Activated CD4-positive, alpha-beta T cell treated with anti-CD3 and anti-CD28 coated beads, Interleukin-2, amount 10 ng/mL, durations not matched to agents 24 days and 14 days (primary cell): ENCODE measurements at places on chromosomes 4 and X. TPM values are rescaled to one million over a fixed set of nuclear protein-coding genes. Genes with fewer than 3 reads are reported as not detected.

EDNRA gene
- total RNA-seq, result not detected in 2 replicates

ADH1B gene
- total RNA-seq, result not detected in 2 replicates

DNA sequence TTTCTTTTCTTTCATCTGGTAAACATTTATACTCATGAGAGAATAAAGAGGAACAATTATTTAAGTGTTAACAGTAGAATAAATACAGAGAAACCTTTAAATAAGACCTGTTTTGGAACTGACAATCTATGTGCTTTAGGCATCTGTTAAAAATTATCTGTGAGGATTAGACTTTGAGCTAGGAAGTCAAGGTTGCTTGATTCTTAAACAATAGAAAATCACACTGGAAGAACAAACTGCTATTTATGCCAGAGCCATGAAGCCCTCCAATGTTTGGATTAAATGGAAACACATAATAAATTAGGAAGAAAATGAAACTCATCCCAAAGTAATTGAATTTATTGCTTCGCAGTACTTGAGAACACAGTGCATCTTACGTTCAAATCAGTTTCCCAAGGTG is 207.2 kb upstream of the NPY2R start:
- DNase-seq, result no peak
- H3K27ac ChIP-seq, result no peak overlapping the region
- no peaks in the 10 kb centered on the region for H3K36me3 ChIP-seq
- no peaks in the 10 kb centered on the region for H3K27me3 ChIP-seq

USP17L15 gene
- total RNA-seq, result 0.14 TPM in 1 of 2 replicates, not detected in the other

CITED1 gene
- total RNA-seq, result not detected in 2 replicates

DNA sequence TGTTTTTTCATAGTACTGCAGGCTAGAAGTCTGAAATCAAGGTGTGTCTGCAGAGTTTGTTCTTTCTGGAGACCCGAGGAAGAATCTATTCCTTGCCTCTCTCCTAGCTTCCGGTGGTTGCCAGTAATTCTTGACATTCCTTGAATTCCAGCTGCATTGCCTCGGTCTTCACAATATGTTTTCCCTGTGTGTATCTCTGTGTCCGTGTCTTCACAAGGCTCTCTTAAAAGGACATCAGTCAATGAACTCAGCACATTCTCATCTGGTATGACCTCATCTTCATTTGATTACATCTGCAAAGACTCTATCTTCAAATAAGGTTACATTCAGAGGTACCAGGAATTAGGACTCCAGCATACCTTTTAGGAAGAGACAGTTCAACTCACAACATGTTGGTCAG is 163.4 kb downstream of the BANK1 start:
- no peaks in the 10 kb centered on the region for H3K27me3 ChIP-seq
- H3K27ac ChIP-seq, result no peak overlapping the region
- no peak for DNase-seq
- no peak overlapping the region for H3K4me3 ChIP-seq
- H3K36me3 ChIP-seq, result no peaks in the 10 kb centered on the region

EPGN gene
- not detected in 2 replicates for total RNA-seq

- H3K4me3 ChIP-seq, result no peak overlapping the region
- no peaks in the 10 kb centered on the region for H3K36me3 ChIP-seq
- no peaks in the 10 kb centered on the region for H3K4me1 ChIP-seq
- no peak for DNase-seq
- no peak overlapping the region for H3K27ac ChIP-seq
Observed at GRCh38 chrX:105265093-105265492, 44.6 kb upstream of the TEX13A start.

SMIM31 gene
- total RNA-seq, result not detected in 2 replicates

PNMA6F gene
- total RNA-seq, result not detected in 2 replicates

GRCh38 chr4:99437723-99438404 is 2.7 kb upstream of the ADH7 start:
- peaks cover 3% of the 10 kb centered on the region for H3K27me3 ChIP-seq
- H3K36me3 ChIP-seq, result no peaks in the 10 kb centered on the region
- H3K4me1 ChIP-seq, result no peaks in the 10 kb centered on the region

PLS3 gene
- 5.1 and 6.5 TPM in 2 replicates for total RNA-seq

ZNF674 gene
- total RNA-seq, result 2.1 and 2.6 TPM in 2 replicates

DNA sequence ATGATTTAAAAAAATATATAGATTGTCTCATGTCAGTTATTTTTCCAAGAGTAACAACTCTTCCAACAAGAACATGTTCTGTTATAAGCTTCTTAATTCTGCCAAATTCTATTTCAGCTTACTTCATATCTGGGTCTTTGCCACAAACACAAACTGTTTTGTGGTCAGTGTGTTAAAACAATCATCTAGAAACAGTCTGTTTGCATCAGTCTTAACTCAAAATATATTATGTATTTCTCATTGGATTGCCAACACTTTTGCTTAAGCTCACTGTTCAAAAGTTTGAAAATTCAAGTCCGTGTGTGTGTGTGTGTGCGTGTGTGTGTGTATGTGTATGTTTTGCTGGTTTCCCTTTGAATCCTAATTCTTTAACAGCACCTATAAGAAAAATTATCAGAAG is 752.3 kb upstream of the NDST4 start:
- H3K27ac ChIP-seq, result no peak overlapping the region
- H3K4me1 ChIP-seq, result no peaks in the 10 kb centered on the region
- no peaks in the 10 kb centered on the region for H3K36me3 ChIP-seq
- no peaks in the 10 kb centered on the region for H3K27me3 ChIP-seq
- DNase-seq, result no peak

- H3K27me3 ChIP-seq, result no peaks in the 10 kb centered on the region
- H3K36me3 ChIP-seq, result no peaks in the 10 kb centered on the region
- H3K27ac ChIP-seq, result no peak overlapping the region
- no peak for DNase-seq
- no peaks in the 10 kb centered on the region for H3K4me1 ChIP-seq
Observed at GRCh38 chr4:162461952-162462351, 298.2 kb upstream of the FSTL5 start.

DNA sequence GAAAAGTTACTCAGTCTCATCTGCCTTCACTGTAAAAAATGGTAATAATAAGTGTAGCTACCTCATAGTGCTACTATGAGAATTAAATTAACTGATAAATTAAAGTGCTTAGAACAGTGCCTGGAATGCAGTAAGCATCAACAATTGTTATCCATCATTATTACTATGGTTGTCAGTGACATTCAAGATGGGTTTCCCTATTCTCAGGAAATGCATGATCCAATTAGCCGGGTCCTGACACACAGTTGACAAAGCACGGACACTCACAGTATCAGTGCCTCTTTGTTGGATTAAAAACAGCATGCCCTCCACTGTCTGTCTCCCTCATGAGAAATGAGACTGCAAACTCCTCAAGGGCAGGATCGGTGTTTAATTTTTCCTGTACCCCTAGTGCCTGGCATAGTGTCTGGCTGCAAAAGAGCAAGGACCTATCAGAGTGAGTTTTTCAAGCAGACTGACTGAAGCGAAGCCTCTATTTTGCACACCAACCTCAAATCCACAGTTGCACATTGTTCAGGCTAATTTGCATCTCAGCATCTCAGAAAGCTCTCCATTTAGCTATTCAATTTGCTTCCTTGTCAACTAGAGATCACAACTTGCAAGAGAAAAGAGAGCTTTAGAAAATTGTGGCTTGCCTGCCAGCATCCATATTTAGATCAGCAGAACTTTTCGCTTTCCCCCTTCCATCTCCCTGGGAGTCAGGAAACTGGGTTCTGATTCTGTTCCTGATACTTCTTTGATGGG is 122.9 kb downstream of the LDB2 start:
- no peaks in the 10 kb centered on the region for H3K4me1 ChIP-seq
- no peaks in the 10 kb centered on the region for H3K36me3 ChIP-seq
- no peak overlapping the region for H3K27ac ChIP-seq
- DNase-seq, result no peak
- H3K4me3 ChIP-seq, result no peak overlapping the region
- H3K27me3 ChIP-seq, result no peaks in the 10 kb centered on the region

DNA sequence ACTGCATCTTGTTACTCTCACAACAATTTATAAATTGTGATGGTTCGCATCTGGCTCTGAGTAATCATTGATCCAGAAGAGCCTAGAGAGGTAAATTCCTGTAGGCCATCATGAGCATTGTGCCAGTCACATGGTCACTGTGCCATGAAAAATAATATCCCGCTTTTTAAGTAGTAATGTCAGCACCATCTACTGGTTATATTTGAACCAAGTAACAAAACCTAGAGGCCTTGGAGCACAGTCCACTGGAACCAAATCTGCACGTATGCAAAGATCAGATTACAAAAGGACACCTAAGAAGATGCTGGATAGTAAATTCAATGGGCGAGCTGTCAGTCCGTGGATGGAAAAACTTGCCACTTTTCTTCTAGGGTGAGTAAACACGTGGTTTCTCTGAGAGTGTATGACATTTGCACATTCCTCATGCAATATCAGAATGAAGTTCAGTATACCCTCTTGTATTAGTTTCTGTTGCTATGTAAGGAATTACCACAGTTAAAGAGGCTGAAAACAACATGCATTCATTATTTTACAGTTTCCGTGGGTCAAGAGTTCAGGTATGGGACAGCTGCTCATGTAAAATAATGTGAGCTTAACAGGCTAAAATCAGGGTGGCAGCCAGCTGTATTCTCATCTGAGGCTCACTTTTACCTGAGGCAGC is 26.8 kb downstream of the FAM114A1 start:
- no peaks in the 10 kb centered on the region for H3K27me3 ChIP-seq
- H3K36me3 ChIP-seq, result no peaks in the 10 kb centered on the region
- peak overlapping the region; percentile 14 for H3K27ac ChIP-seq
- no peak overlapping the region for H3K4me3 ChIP-seq
- H3K4me1 ChIP-seq, result peaks cover 33% of the 10 kb centered on the region
- no peak for DNase-seq

SPANXN4 gene
- total RNA-seq, result not detected in 2 replicates

DNA sequence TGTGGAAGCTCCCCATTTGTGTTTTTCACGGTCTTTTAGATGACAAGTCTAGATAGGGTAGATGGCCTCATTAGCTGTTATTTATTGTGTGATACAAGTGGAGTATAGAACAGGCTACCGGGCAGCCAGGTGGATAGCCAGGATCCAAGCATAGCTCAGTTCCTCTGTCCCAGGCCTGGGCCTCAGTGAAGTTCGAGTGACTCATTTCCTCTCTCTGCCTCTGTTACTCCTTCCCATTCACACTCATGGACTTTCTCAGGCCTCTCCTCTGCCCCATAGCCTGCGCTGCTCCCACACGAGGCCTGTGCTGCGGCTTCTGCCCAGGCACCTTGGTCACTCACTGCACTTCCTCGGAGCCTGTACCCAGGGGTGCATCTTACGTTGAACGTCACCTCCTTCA is 54.5 kb downstream of the TENM3 start:
- no peak for DNase-seq
- no peaks in the 10 kb centered on the region for H3K27me3 ChIP-seq
- H3K36me3 ChIP-seq, result no peaks in the 10 kb centered on the region
- H3K27ac ChIP-seq, result no peak overlapping the region
- H3K4me1 ChIP-seq, result no peaks in the 10 kb centered on the region

DNA sequence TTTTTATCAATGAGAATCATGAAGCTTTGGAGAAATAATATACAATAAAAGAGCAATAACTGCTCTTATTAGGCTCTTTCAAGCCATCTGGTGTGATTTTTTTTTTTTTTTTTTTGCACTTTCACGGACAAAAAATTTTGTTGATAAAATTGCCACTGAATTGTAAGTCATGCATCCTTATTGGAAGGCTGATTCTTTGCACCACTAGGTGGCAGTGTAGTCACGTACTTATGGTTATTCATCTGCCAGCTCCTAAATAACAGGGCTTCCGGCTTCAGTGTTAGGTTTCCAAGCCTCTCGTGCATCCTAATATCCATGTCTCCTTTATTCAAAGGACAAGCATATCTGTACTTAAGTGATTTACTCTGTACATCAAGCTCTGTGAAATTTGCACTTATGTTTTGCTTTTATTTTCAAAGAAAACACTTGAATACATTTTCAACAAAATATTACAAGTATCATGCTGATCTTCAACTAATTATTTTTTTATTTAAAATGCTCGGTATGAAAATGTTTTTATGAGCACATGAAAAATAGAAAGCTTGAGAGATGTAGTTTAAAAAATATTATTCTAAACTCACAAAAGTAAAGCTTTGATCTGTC is 1578.3 kb upstream of the TENM3 start:
- H3K36me3 ChIP-seq, result no peaks in the 10 kb centered on the region
- peak; percentile 85 for DNase-seq
- H3K4me1 ChIP-seq, result no peaks in the 10 kb centered on the region
- H3K27me3 ChIP-seq, result no peaks in the 10 kb centered on the region

SCRG1 gene
- total RNA-seq, result not detected in 2 replicates

DNA sequence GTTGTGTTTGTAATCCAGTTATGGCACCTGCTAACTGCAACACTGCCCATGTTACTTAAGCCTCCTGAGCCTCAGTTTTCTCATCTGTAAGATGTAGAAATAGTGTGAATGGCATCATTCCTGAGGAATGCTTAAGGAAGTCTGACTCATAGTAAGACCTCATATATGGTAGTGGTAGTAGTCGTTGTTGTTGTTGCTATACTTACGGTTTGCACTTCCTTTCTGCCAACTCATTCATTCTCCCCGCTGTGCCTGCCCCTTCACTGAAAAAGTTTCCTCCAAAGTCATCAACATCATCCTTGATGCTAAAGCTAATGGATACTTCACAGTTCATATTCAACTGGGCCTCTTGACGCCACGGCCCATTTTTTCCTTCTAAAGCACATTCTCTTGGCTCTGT is 54.2 kb upstream of the SPANXN3 start:
- no peak for DNase-seq
- H3K4me3 ChIP-seq, result no peak overlapping the region

VCX3A gene
- total RNA-seq, result not detected in 2 replicates

ZFYVE28 gene
- 4.4 and 4.7 TPM in 2 replicates for total RNA-seq

DNA sequence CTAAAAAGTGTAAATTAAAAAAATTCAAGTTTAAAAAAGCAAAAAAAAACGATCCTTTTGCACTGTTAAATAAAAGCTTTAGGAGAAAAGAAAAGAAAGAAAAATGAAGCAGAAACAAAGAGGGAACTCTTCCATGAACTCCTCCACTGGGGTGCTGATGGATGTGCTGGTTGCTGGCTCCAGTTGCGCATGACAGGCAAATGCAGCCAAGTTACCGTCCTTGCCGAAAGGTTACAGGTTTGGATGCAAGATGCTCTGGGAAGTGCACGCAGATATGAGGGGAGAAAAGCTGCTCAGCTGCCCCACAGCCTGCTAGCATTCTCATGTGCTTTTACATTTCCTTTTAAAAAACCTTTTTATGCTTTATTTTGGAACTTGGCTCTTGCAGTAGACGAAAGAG is 58.5 kb downstream of the HADH start:
- H3K4me3 ChIP-seq, result no peak overlapping the region
- DNase-seq, result no peak
- H3K27ac ChIP-seq, result peak overlapping the region; percentile 42
- H3K4me1 ChIP-seq, result peaks cover 69% of the 10 kb centered on the region
- peaks cover 58% of the 10 kb centered on the region for H3K36me3 ChIP-seq

SH3RF1 gene
- 0.66 and 0.68 TPM in 2 replicates for total RNA-seq

COL4A6 gene
- not detected in 2 replicates for total RNA-seq

- no peaks in the 10 kb centered on the region for H3K36me3 ChIP-seq
- no peak overlapping the region for H3K4me3 ChIP-seq
- H3K4me1 ChIP-seq, result no peaks in the 10 kb centered on the region
- no peak overlapping the region for H3K27ac ChIP-seq
- DNase-seq, result no peak
- H3K27me3 ChIP-seq, result no peaks in the 10 kb centered on the region
Observed at GRCh38 chrX:33204889-33205288, 6.5 kb downstream of the DMD start.
